ENCODE measurements at places on chromosomes 7 and 10.

- DNase-seq: no peak
Measured at GRCh38 chr10:77545585-77545984, 92.0 kb downstream of the KCNMA1 start.

- DNase-seq: no peak
Measured at GRCh38 chr7:131767591-131767990, 211.2 kb upstream of the PODXL start.

GRCh38 chr10:69899727-69900595 lies 98.3 kb downstream of the COL13A1 start:
- no peak for DNase-seq

DNA sequence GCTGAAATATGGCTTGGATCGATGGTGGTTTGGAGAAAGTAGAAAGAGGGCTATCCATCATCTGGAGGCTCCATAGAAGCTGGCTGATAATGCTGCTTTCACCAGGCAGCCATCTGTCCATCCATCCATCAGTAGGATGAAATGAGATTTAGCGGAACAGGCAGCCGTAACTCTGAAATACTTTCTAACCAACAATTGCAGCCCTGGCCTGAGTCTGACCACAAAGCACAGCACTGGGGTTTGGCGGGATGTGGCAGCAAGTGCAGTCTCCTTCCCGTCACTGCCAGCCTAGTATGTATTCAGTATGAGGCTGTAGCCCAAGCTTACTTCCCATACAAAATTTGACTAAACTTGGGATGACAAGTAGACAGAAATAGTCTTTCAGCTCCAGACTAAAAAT lies 38.0 kb downstream of the R3HCC1L start:
- no peak for DNase-seq

DNA sequence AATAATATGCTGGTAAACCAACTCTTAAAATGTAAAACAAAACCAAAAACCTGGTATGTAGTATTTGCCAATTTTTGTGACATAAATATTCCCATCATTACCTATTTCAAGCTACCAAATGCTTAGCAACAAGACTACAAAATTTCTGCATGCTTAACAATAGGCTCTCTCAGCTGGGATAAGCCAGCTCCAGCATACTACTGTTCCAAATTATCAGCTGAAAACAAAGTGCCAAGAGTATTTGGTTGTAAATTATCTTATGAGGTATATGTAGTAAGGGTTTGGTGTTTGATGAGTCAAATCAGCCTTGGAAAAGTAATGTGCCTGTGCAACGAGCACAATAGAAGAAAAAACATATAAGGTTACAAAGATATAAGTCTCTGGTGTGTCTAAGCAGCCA lies 263.2 kb downstream of the HGF start:
- no peak for DNase-seq

GRCh38 chr10:27723436-27723835 lies 22.2 kb downstream of the MKX start:
- DNase-seq: no peak
